ENCODE measurements at places on chromosomes 3 and 15. TPM values are rescaled to one million over a fixed set of nuclear protein-coding genes. Genes with fewer than 3 reads are reported as not detected.

DNA sequence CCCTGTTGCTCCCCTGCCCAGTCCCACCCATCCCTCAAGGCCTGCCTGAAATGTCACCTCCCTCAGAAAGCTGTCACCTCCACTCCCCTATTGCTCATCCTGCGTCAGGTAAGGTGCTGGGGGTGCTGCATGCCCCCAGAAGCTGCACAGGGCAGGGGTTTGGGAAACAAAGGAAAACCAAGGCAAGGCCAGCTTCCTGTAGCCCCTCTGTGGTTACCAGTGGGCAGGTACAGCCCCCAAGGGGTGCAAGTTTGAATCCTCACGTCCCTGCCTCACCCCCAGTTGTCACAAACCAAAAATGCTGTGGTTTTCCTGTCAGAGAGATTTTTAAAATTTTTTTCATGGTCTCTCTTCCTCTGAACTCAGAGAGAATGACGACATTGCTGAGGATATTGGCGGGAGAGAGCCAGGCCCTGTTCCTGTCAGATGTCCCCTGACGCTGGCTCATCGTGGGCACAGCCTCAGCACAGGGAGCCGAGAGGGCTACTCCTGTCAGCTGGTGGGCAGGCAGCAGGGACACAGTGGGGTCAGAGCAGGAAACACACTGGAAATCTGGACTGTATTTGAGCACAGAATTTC lies 27.0 kb downstream of the PSTPIP1 start:
- peaks cover 81% of the 10 kb centered on the region for H3K36me3 ChIP-seq
- peak; percentile 82 for DNase-seq
- peak overlapping the region; percentile 63 for H3K4me3 ChIP-seq
- H3K4me1 ChIP-seq, result peaks cover 91% of the 10 kb centered on the region
- no peaks in the 10 kb centered on the region for H3K27me3 ChIP-seq
- H3K27ac ChIP-seq, result peak overlapping the region; percentile 99

DNA sequence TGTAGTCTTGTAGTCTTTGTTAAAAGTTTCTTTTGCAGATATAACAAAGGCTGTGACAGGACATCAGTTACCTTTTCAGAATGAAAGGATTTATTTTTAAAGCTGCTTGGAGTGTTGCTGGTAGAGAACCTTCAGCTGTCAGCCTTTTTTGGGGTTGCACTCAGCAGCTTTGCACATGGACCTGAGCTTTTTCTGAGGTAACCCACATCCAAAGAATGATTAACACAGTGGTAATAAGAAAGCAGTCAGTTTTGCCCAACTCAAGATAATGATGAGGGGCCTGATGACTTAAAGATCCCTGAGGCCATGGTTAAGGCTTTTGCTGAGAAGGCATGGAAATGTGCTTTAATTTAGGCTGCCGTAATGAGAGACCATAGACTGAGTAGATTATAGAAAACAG lies 1042.7 kb downstream of the PLOD2 start:
- no peak for DNase-seq
- H3K4me3 ChIP-seq, result no peak overlapping the region
- H3K4me1 ChIP-seq, result no peaks in the 10 kb centered on the region
- H3K36me3 ChIP-seq, result no peaks in the 10 kb centered on the region
- H3K27ac ChIP-seq, result no peak overlapping the region

GRCh38 chr15:25775317-25775912 lies 87.7 kb downstream of the ATP10A start:
- H3K4me1 ChIP-seq, result peaks cover 22% of the 10 kb centered on the region
- H3K27ac ChIP-seq, result no peak overlapping the region
- peaks cover 31% of the 10 kb centered on the region for H3K36me3 ChIP-seq
- DNase-seq, result no peak
- no peaks in the 10 kb centered on the region for H3K27me3 ChIP-seq

GRCh38 chr3:107599772-107600145 lies 77.0 kb downstream of the BBX start:
- no peaks in the 10 kb centered on the region for H3K27me3 ChIP-seq
- peaks cover 37% of the 10 kb centered on the region for H3K4me1 ChIP-seq
- no peak for DNase-seq

DNA sequence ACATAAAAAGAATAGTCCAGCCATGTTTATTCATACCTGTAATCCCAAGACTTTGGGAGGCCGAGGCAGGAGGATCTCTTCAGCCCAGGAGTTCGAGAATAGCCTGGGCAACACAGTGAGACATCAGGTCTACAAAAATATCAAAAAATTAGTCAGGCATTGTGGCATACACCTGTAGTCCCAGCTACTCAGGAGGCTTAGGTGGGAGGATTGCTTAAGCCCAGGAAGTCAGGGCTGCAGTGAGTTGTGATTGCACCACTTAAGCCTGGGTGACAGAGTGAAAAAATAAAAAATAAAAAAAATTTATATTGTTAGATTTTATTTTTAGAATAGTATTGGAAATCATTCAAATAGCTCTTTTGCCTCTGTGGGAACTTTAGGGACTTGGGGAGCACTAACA lies 12.8 kb upstream of the TM4SF1 start:
- H3K4me3 ChIP-seq, result no peak overlapping the region
- DNase-seq, result no peak
- H3K4me1 ChIP-seq, result no peaks in the 10 kb centered on the region
- H3K36me3 ChIP-seq, result no peaks in the 10 kb centered on the region
- no peaks in the 10 kb centered on the region for H3K27me3 ChIP-seq

GRCh38 chr3:20811631-20812030 lies 625.6 kb upstream of the SGO1 start:
- no peaks in the 10 kb centered on the region for H3K27me3 ChIP-seq
- no peak overlapping the region for H3K27ac ChIP-seq
- H3K36me3 ChIP-seq, result no peaks in the 10 kb centered on the region
- no peak for DNase-seq

DNA sequence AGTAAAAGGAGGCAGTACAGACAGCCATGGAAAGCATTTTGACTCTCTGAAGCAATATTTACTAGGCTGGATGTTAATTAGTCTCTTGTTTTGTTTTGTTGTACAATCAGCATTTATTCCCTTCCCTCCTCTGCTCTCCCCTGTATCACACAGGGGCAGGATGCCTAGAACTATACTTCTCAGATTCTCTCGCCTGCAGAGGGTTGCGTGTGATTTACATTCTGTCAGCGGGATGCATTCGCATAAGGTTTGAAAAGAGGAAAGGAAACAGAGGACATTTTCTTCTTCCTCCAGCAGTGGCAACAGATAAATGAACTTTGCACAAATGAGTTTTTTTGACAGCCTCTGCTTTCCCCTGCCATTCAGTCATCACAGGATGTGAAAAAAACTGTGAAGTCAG lies 188.3 kb downstream of the RSL24D1 start:
- H3K27me3 ChIP-seq, result peaks cover 8% of the 10 kb centered on the region
- no peaks in the 10 kb centered on the region for H3K36me3 ChIP-seq
- H3K27ac ChIP-seq, result no peak overlapping the region
- H3K4me3 ChIP-seq, result no peak overlapping the region

DNA sequence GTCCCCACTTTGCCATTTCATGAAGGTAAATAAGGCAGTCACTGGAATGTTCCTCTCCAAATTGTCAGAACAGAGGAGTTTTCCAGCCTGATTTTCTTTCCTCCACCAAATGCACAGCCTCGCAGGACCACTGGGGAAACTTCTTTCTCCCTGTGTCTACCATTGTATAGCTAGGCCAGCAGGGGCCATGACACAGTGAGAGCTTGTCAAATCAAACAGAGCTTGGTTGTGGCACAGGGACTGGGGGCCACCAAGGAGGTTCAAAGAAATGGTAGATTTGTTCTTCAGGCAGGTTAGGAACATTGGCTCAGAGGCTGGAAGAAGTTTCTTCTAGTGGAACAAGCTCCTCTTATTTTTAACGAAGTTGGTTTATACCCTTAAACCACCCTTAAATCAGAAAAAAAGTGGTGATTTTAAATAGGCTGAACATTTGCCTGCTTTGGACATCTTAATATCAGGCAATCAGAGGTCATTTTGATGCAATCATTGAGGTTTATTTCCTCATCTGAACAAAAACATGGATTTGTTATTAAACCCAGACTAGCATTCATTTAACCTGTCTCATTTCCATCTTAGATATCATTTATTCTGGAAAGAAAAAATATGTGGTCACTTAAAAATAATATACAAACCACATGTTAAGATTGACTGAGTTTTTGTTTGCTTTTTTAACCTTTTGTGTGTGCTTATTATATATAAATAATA lies 105.6 kb downstream of the GTPBP8 start:
- H3K36me3 ChIP-seq, result no peaks in the 10 kb centered on the region
- no peak for DNase-seq
- no peak overlapping the region for H3K27ac ChIP-seq
- H3K4me3 ChIP-seq, result no peak overlapping the region
- no peaks in the 10 kb centered on the region for H3K27me3 ChIP-seq

GRCh38 chr3:194176274-194176991 lies 40.5 kb downstream of the HES1 start:
- peaks cover 3% of the 10 kb centered on the region for H3K4me1 ChIP-seq
- no peaks in the 10 kb centered on the region for H3K36me3 ChIP-seq
- H3K27me3 ChIP-seq, result peaks cover 17% of the 10 kb centered on the region
- H3K4me3 ChIP-seq, result no peak overlapping the region
- H3K27ac ChIP-seq, result no peak overlapping the region

- H3K4me3 ChIP-seq, result no peak overlapping the region
- no peak for DNase-seq
- no peak overlapping the region for H3K27ac ChIP-seq
- H3K36me3 ChIP-seq, result no peaks in the 10 kb centered on the region
Measured at GRCh38 chr3:14537590-14538450, 2.3 kb downstream of the GRIP2 start.

DNA sequence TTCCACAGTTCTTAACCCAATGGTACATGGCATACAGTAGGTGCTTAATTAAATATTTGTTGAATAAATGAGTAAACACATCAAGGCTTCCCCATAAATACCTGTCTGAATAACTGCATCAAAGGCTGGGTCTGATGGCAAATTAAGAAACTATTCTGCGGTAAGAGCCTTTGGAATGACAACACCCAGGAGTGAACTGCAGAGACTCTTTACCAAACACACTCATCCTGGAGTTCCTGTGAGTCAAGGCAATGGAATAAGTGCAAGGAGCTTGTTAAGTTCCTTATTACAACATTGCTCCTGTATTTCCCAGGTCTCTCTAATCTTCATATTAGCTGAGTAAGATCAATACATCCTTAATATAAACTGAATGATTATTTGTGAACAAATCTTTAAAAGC lies 119.9 kb upstream of the STT3B start:
- no peak overlapping the region for H3K27ac ChIP-seq
- H3K36me3 ChIP-seq, result no peaks in the 10 kb centered on the region
- no peaks in the 10 kb centered on the region for H3K27me3 ChIP-seq

C3orf20 gene
- total RNA-seq, result 0.10 TPM

SNX22 gene
- total RNA-seq, result 0.58 TPM

TLR9 gene
- total RNA-seq, result 0.52 TPM

SLC51B gene
- total RNA-seq, result not detected

RTP2 gene
- not detected for total RNA-seq

Data from activated CD8-positive, alpha-beta T cell treated with anti-CD3 and anti-CD28 coated beads, Interleukin-2, amount 10 ng/mL, durations not matched to agents 7 days and 5 days (primary cell).